ENCODE measurements at places on chromosomes 11 and 22.

DNA sequence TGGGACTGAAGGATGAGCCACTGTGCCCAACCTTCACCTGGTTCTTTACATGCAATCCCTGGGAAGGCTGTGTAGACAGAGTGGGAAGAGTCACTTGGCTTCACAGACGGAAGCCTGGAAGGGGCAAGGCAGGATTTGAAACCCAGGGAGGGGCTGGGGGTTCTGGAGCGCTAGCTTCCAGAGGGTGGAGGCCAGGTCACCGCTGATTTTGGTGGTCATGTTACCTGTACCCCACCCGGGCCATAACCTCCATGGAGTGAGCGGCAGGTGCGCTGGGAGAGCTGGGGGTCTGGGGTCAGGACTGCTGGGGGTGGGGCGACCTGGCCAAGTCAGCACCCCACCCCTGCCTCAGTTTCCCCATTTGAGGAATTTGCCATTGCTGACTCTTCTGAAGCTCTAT is 38.3 kb downstream of the PDGFB start:
- no peak for DNase-seq

DNA sequence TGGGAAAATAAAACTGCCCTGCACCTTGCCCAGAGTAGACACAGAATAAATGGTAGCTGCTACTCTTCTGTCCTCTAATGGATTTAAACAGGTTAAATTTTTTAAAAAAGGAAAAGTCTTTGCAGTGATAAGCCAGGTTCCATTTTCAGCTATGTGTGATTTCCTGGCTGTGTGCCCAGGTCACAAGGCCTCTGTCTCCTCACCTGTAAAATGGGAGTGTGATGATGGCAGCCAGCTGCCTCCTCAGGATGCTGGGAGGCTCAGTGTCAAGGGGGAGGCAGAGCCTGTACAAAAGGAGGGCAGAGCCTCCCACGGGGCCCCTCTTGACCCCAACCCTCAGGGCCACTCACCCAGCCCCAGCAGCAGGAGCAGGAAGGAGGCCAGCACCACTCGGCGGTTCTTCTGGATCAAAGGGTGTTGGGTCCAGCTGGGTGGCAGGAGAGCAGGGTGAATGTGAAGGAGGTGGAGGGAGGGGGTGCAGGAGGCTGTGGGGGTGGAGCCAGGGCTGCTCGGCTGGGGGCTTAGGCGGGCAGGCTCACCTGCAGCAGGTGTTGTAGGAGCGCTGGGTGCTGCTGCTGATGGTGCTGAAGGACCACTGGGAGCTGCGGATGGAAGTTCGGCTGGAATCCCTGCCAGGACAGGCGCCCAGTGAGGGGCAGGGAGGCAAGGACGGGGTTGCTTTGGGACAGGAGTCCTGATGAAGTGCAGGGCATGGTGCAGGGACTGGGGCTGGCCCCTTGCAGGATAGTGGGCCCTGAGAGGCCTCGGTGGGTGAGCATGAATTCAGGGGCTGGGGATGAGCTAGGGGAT is 1.9 kb downstream of the TMEM134 start:
- no peak for DNase-seq

DNA sequence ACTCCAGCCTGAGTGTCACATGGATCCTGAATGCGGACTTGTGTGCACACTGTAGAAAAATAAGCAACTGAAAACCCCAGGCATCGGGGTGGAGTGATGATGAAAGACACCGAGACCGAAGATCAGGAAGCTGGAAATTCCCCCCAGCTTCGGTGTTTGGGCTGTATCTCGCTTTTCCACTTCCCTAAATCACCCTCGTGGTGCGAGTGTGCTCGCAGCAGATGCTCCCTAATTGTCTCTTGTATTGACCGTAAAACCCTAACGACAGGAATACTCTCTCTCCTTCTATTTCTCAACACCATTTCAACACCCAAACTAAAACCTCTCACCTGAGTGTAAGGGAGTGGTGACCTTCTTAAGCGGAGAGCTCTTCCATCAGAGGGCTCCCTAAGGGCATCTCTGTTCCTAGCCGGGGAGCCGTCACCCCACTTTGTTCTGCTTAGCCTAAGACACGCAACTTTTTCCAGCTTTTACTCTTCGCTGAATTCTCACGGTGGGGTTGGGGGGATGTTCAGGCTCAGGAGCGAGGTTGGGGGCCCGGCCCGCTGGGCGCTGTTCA is 635 bp upstream of the GRK3 start:
- no peak for DNase-seq

DNA sequence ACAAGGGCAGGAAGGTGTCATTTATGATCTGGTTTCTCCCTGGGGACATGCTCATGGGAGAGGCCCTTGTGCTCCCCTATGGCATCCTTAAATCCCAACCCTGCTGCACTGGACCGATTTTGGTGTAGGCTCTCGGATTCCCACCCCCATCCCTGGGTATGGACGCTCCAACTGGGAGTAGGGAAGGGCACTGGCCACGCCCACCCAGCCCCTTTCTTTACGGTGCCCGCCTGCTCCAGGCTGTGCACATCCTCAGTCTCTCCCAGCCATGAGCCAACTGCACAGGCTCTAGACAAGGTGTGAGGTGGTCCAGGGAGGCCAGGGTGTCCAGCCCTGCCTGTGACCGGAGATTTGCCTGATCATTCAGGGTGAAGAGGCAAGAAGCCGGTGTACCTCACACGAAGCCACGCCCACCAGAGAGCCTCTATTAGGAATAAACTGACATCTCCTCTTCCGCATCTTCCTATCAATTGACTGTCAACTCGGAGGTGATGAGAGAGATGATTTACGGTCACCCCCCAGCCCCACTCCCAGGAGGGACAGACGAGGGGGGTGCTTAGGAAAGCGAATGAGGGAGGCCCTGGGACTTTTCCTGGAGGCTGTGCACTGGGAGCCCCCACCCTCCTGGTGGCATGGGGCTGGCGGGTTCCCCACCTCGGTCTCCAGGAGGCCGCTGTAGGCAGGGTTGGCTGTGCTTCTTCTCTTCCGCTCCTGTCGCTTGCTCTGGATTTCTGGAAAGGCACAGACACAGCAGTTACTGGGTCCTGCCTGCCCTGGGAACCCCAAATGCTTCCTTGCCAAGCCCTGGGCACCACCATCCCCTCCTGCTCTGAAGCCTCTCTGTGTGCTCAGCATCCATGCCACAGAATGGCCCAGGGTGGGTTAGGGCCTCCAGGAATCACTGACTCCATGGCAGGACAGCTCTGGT is 116.7 kb downstream of the PHF21B start:
- no peak for DNase-seq

DNA sequence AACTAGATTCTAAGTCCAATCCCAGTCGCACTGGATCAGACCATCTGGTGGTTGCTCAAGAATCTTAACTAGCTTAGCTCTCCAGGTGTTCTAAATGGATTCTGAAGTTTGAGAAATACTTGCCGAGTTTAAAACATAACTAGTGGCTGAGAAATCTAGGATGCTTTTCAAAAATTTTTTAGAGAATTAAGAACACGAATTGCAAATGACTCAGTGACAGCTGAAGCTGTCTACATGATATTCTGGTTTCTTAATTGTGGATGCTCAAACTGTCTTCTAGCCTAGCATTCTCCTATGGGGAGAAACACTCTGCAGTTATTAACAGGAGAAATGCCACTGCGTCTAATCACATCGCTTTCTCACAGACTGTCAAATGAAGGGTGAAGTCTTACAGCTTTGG is 20.2 kb upstream of the TP53AIP1 start:
- DNase-seq, result no peak

DNA sequence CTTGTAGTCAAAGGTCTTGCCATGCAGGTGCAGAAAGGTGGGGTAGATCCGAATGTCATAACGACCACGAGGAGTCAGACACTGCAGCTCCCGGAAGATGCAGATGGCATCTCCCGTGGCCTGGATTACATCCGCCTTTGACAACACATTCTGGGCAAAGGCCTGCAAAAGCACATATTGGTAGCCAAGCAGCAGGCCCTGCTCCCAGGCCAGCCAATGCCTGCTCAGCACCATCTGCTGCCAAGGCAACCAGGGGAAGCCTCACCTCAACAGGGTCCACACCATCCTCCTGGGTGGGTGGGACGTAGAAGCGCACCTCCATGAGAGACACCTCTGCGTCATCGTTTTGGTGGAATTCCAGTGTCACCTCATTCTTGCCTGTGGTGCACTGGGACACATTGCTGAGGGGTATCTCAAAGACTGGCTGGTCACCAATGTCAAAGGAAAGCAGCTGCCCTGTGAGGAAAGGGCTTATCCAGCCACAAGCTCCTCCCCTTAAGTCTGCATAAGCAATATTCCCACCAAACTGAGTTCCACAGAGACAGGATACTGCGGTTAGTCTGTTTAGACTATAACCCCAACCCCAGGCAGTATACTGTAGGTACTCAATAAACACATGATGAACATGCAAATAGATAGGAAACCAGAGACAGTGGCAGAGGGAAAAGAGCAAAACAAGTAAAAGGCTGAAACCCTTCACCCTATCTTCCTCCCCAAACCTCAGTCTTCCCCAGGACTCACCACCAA is 2.8 kb downstream of the SSRP1 start:
- DNase-seq, result no peak

DNA sequence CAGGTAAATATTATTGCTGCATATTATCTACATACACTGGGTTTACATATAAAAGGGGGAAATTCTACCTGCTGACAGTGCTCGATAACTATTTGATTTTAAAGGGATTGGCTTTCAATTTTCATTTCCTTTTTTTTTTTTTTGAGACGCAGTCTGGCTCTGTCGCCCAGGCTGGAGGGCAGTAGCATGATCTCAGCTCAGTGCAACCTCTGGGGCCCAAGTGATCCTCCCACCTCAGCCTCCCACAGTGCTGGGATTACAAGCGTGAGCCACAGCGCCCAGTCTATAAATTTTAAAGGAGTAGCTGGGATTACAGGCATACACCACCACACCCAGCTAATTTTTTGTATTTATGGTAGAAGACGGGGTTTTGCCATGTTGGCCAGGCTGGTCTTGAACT is 3.2 kb upstream of the PCF11 start:
- DNase-seq, result no peak

DNA sequence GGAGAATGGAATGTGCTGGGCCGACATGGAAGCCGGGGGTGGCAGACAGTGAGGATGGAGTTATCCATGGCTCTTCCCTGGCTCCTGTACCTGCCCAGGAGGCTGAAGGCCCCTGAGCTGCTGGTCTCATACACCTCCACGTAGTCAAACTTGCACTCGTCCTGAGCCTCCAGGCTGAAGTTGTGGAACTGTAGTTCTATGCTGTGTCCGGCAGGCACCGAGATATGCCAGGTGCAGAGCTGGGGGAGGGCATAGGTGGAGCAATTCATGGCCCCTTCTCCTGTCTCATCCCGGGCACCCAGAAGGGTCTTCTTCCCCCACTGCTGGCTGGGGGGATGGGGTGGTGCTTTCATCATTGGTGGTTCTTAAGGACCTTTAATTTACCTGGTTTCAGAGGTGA is 2.8 kb downstream of the MFRP start:
- no peak for DNase-seq

DNA sequence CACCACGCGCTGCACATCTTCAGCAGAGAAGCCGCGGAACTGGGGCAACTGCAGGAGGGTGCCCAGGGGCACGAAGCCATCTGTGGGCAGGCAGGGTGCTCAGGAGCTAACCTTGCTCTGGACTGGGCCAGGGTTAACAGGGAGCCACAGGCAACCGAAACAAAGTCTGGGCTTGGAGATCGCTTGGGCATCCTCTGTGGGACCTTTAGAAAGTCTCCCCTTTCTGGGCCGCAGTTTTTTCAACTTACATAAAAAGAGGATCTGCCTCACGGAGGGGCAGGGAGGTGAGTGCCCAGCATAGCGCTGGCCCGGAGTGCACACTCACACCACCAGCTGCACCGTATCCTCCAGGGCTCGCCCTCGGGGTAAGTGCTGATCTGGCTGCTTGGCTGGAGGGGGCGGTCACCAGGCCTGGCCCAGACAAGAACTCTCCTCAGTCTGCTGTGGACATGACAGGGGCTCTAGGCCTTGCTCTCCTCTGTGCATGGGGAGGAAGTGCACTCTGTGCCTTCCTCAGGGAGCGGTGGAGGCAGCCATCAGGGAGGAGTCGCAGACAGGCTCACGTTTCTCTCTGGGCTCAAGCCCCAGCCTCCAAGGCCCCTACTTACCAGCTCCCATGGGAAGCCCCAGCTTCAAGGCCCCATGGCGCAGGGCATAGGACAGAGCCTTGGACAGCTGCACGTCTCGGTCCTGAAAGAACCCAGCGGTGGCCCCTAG is 937 bp downstream of the TRPT1 start:
- DNase-seq, result no peak

DNA sequence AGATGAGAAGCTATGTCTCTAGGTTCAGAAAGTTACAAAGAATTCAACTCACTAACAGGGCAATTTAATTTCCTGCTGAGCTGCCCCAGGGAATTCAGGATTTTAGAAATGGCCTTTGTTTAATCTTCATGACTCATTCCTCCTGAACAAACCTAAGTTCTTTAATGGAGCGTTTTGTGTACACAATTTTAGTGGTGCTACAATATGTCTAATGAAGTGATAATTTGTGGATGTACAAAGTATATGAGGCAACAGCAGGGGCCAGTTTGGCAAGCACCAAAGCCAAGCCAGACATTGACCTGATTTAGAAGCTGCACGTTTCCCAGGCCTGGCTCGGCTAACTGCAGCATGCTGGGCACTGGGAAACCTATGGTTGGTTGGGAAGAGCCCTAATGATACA is 34.4 kb upstream of the HEPHL1 start:
- DNase-seq, result peak; percentile 46

- DNase-seq, result no peak
Measured at GRCh38 chr22:24810043-24810749, 4.2 kb downstream of the SGSM1 start.

DNA sequence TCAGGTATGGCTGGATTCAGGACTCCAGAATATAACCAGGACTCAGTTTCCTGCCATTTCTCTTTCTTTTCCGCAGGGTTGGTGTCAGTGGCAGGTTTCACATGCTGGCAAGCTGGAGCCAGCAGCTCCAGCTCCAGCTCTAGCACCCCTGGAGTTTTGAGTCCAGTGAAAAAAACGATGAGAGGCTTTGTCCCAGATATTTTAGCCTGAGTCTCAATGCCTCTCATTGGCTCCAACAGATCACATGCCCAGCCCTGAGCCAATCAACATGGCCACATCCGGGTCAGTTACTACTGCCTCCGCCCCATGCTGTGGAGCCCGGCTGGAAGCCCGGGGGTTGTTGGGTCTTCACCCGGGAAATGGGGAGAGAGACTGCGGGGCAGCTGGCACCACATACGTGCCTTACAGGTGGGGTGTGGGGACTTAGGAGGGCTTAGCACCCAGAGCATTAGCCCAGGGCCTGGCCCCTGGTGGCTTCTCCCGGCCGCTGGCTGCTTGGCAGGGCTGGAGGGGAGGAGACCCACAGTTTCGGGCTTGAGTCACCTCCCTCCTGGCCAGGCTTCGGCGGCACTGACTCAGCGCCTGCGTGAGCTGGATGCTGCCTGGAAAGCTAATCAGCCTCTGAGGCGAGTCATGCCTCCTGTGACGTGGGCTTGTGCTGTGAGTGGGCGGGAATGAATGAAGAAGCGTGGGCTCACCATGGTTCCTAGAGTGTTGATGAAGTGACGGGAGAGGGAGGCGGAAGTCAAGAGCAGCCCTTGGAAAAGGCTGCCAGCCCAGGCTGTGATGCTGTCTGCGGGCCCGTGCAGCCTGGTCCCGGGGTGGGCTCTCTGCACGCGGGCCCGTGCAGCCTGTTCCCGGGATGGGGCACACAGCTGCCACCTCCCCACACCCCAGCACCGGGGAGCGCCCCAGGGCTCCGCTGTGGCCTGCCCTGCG is 15.3 kb upstream of the MRTFA start:
- peak; percentile 90 for DNase-seq

Measured in RWPE1 (cell line).